Aorta (tissue), 5 donors: ENCODE measurements at places on chromosomes 6 and 20. TPM values are rescaled to one million over a fixed set of nuclear protein-coding genes. Genes with fewer than 3 reads are reported as not detected.

The ANGPT4 gene
- 0.19 TPM for total RNA-seq

DNA sequence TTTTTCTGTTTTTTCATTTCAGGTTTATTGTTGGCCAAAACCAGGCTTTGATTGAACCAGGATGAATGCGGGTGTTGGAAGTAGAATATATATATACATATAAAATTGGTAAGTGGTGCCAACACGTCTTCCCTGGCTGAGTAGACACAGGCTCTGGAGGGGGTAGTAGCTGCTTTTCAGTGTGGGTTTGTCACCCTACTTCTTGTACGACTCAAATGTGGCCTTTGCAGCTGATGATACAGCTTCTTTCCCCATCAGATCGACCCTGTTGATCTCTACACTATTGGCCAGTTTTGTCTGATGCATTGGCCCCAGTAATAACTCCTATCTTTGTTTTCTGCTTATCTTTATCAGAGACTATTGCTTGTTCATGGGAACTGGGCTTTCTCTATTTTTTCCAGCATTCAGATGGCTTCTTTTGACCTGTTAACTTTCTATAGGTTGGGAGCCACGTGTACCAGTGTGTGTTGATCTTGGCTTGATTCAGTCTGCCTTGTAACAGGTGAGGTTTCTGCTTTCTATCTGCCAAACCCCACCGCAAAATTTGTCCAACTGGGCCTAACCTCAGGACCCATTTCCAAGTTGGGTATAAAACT is 2.7 kb upstream of the ZNFX1 start:
- no peak for DNase-seq

The MTFR2 gene
- 0.60 TPM for total RNA-seq

- no peak for DNase-seq
These were observed 94.4 kb upstream of the ADGRF4 start for GRCh38 chr6:47603995-47604394.

GRCh38 chr6:133726188-133726587 is 162.7 kb upstream of the TCF21 start:
- no peak for DNase-seq

DNA sequence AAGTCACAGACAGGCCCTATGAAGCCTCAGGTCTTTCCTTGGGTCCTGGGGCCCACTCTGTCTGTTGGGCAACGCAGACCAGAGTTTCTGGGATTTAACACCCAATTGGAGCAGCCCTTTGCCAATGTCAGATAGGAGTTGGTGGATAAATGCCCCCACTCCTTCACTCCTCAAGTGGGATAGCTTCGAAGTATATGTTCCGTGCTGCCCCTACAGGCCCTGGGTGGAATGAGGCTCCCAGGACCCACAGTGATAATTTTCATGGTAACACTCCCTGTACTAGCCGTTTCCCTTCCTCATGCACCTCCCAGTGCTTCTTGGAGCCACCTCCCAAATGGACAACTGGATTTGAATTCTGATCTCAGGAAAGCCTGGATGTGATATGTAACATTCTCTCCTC is 145.4 kb downstream of the FOXA2 start:
- DNase-seq = no peak

The RGS17 gene
- total RNA-seq = 3.2 TPM

DNA sequence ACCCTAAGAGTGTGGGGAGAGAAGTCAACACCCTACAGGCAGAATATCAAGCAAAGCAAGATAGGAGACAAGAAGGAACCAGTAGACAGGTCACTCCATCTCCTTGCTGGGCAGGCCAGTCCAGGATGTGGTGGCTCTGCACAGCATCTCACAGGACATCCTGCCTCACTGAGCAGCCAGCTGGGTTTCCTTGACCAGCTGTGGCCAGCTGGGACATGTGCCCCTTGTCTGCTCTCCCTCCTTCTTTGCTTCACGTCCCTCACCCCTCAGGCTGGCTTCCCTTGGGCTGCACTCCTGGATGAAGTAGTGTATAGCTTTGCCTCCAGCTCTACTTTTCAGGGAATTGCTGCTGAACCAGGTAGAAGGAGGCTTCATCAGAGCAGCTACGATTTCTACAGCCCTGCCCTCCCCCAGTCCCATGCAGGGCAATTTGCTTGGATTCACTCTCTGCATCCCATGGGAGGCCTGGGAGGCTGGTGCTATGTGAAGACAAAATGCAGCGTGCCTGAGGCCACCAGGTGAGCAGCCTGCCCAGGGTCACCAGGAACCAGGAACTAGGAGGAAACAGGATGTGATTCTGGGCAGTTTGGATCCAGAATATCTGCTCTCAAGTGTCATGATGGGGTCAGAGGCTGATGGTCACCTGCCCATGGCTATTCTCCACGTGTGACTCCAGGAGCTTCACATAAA is 110.0 kb upstream of the PMEPA1 start:
- DNase-seq = peak; percentile 37

DNA sequence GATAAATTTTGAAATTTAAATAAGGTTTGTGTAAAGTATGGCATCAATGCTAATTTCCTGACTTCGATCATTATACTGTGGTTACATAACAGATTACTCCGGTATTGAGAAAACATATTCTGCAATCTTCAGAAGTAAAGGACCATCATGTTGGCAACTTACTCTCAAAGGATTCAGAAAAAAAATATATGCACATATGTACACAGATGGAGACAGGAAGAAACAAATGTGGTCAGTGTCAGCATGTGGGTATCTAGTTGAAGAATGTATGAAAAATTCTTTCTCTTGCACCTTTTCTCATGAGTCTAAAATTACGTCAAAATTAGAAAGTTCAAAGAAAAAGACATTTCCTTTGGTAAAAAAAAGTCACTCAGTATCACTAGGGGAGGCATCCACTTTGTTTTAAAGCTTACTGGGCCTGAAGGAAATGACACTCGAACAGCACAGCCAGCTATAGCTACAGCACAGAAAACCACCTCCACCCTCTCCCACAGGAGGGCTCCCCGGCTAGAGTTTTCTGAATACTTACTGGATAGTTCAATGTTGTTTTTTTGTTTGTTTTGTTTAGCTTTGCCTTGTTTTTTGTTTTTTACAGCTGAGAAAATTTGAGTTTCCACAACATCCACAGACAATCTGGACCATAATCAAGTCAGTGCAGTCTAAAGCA is 317.2 kb upstream of the AGPAT4 start:
- no peak for DNase-seq

- DNase-seq = no peak
These were observed 9.8 kb downstream of the RIMS4 start for GRCh38 chr20:44800391-44801046.

The DSP gene
- 6.3 TPM for total RNA-seq

DNA sequence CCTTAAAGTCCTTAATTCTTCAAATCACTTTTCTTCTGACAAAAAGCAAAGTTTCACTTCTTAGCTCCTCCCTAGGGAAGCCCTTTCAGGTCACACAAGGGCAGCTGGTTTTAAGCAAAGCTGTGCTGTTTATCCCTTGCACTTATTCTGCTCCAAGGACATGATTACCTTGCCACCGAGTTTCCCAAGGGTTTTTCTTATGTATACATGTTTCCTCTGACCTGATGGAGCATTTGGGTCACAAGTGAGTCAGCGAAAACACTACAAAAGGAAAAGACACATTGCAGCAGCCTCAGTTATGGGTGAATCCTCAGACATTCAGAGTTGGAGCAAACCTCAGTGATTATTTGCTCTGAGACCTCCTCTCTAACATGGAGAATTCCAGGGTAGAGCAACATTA is 26.6 kb upstream of the ILRUN start:
- no peak for DNase-seq

- no peak for DNase-seq
These were observed 246.3 kb upstream of the RNF24 start for GRCh38 chr20:4261333-4262284.

GRCh38 chr20:57630061-57630460 is 9.8 kb upstream of the ZBP1 start:
- no peak for DNase-seq

GRCh38 chr20:47747669-47748031 is 37.6 kb downstream of the SULF2 start:
- no peak for DNase-seq

DNA sequence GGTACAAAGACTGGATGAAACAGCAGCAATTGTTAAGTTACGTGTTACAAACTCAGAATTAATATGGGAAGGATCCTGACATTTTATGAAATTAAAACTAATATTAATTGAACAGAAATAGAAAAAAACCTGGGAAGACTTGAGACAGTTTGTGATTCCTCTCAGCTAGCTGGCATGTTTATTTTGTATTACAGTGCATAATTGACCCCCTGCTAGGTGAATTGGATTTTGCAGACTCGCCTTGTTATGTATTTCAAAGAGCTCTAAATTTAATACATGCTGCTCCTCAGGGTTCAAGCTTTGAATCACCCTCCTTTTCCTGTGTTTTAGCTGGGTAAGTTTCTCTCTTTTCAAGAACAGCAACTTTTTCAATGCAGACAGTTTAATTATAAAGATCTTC is 339.4 kb downstream of the PLCB1 start:
- DNase-seq = no peak

The DHX35 gene
- 11.3 TPM for total RNA-seq

The DDAH2 gene
- total RNA-seq = 133 TPM

- no peak for DNase-seq
These were observed 23.9 kb upstream of the NAA20 start for GRCh38 chr20:19992996-19993908.

The OXT gene
- total RNA-seq = not detected

DNA sequence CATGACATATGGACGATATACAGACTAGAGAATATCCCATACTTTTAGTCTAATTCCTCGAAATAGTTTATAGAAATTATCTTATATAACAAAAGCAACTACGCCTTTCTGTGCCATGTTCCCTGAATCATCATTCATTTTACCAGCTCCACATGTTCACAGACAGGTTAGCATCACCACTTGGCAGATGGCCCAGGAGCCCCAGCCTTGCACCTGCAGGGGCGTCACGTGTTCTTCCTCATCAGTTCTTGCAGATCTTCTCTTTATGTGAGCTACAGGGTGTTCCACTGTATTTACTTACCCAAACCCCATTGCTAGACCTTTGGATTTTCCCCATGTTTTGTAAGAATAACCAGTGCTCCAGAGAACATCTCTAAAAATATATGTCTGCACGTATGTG is 12.6 kb upstream of the BNIP5 start:
- DNase-seq = peak; percentile 52

The MYB gene
- total RNA-seq = not detected

The C4A gene
- total RNA-seq = 146 TPM

The IMPG1 gene
- total RNA-seq = not detected

DNA sequence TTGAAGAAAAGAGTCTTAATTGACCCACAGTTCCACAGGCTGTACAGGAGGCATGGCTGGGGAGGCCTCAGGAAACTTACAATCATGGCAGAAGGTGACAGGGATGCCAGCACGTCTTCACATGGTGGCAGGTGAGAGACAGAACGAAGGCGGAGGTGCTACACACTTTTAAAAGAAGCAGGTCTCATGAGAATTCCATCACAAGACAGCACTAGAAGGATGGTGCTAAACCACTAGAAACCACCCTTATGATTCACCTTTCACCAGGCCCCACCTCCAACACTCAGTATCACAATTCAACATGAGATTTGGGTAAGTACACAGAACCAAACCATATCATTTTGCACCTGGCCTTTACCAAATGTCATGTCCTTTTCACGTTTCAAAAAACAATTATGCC is 20.9 kb downstream of the TAGAP start:
- DNase-seq = no peak

The SPO11 gene
- total RNA-seq = not detected

- no peak for DNase-seq
These were observed 710.8 kb downstream of the DOK5 start for GRCh38 chr20:55186228-55186627.

DNA sequence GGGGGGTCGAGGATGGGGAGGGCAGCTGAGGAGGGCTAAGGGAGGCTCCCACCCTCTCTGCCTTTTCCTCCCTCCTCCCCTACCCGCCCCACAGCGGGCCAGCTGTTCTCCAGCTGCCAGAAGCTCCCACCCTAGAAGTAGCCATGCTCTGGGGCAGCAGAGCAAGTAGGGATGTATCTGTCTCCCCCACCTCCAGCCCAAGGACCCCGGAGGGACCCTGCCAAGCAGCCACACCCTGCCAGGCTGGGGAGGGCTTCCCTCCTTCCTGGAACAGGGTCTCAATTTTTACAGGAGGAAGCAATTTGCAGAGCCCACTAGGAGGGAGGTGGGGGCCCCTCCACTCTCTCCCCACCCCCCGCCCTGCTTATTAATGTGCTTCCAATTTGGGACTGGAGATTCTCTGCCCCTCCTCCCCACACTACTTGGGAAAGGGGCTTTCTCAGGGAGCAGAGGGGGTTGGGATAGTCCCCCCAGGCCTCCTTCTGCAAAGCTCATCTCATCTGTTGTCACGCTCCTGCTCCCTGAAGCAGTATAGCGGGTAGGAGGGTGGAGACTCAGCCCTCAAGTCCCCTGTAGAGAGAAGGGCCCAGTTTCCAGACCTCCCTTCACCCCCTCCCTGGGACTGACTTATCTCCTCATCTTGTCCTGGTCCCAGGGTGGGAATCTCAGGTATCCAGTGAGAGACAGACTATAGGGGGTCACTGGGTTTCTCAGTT is 4.5 kb downstream of the TEAD3 start:
- no peak for DNase-seq

The LGSN gene
- total RNA-seq = not detected

DNA sequence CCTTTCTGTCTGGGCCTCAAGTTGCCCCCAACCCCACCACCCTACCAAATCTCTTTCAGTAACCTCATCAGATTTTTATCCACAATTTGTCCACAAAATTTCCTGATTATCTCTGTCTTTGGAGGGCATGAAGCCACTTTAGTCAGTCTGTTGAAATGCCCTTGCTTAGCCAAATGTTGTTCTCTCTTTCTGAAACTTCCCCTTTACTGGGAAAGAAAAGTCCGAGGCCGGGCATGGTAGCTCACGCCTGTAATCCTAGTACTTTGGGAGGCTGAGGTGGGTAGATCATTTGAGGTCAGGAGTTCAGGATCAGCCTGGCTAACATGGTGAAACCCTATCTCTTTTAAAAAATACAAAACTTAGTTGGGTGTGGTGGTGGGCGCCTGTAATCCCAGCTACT is 33.8 kb downstream of the TOMM6 start:
- DNase-seq = no peak

GRCh38 chr6:132142308-132142707 is 191.1 kb upstream of the CCN2 start:
- no peak for DNase-seq

DNA sequence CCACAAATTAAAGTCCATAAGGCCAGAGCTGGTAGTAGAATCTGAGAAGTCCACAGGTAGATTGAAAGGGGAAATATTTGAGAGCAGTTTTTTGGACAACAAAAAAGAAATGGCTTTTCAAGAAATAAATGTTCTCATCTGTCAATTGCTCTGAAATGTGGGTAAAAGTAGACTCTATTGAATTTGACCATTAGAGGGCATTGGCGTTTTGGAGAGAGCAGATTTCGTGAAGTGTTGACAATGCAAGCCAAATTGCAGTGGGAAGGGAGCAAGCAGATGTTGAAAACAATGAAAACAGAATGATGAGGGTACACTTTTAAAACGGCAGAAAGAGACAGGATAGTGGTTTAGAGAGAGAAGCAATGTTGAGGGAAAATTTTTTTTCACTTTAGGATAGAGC is 149.1 kb upstream of the FAM83B start:
- no peak for DNase-seq

- DNase-seq = no peak
These were observed 59.5 kb downstream of the TRIM38 start for GRCh38 chr6:26022132-26022472.

- DNase-seq = no peak
These were observed 252.0 kb upstream of the JAG1 start for GRCh38 chr20:10925767-10926166.

GRCh38 chr6:104326173-104327001 is 533.3 kb downstream of the HACE1 start:
- no peak for DNase-seq

GRCh38 chr20:1373614-1374013 is 19.2 kb downstream of the FKBP1A start:
- DNase-seq = no peak
